ENCODE measurements at places on chromosomes 13 and 19.

DNA sequence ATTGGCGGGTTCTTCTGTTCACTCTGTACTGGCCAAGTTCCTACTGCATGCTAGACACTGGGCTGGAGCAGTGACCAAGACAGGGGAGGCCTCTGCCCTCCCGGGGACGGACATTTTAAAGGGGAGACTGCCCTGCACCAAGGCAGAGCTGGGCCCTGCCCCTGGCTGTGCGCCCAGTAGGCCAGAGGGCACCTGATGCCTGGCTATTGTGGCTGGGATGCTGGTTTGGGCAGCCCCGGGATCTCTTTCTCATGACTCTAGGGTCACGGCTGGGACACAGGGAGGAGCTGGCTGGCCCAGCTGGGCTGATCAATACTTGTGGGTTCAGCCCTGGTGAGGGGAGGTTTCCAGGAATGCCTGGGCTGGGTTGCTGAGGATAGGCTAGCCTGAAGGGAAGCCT lies 17.7 kb downstream of the LIPE start:
- DNase-seq = no peak

DNA sequence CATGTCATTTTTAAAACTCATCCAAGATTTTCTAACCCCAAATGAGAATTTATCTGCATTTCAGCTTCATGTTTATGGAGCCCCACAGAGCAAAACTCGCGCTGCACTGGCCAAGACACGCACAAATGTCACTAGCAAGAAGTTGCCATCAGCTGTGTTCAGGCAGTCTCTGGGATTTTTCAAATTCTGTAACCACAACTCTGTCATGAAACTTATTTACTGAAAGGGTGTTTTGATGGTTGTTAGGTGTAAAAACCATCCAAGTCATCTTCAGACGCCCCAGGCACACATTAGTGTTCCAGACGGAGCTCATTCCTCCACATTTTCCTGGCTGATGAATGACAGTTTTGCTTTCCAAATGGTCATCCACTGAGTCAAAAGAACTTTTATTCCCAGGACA lies 63.4 kb downstream of the SLC7A1 start:
- no peak for DNase-seq

- peak; percentile 95 for DNase-seq
Measured at GRCh38 chr19:13846557-13847406, 30.2 kb upstream of the NANOS3 start.

DNA sequence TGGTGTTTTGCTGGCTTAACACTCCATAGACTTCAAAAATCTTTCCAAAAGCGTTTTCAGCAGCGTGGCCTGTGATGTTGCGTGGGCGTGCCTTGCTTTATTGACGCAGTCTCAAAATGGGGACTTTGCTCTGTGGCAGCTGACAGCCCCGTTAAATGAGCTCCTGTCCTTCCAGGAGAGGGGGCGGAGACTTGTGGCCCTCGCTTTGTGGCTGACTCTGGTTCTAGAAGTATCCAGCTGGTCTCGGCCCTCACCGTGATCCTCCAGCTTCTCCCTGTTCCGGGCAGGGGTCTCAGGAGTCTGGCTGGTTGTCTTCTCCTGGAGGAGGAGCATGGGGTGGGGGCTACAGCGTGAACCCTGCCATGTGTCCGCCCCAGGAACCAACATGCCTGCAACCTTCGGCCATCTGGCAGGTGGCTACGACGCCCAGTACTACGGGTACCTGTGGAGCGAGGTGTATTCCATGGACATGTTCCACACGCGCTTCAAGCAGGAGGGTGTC lies 8.4 kb upstream of the ZNF554 start:
- DNase-seq = no peak

DNA sequence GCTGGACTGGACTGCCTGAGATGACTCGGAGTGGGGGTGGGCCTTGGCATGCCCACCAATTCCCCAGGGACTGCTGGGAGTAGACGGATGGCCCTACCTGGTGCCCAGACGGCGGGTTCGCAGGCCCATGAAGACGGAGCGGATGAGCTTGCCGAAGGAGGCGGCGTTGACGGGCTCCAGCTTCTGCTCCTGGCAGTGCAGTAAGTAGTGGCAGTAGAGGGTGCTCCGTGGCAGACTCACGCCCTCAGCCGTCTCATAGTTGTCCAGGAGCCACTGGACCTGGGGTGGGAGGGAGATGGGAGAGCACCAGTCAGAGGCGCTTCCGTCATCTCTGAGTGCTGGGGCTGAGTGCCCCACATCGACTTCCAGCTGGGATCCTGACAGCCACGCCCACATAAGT lies 17.6 kb downstream of the DCAF15 start:
- no peak for DNase-seq

GRCh38 chr19:35403116-35403760 lies 32.4 kb downstream of the GPR42 start:
- DNase-seq = no peak

- no peak for DNase-seq
Measured at GRCh38 chr13:42007844-42008243, 40.6 kb upstream of the DGKH start.

GRCh38 chr19:40599902-40600569 lies 1.1 kb upstream of the LTBP4 start:
- no peak for DNase-seq

DNA sequence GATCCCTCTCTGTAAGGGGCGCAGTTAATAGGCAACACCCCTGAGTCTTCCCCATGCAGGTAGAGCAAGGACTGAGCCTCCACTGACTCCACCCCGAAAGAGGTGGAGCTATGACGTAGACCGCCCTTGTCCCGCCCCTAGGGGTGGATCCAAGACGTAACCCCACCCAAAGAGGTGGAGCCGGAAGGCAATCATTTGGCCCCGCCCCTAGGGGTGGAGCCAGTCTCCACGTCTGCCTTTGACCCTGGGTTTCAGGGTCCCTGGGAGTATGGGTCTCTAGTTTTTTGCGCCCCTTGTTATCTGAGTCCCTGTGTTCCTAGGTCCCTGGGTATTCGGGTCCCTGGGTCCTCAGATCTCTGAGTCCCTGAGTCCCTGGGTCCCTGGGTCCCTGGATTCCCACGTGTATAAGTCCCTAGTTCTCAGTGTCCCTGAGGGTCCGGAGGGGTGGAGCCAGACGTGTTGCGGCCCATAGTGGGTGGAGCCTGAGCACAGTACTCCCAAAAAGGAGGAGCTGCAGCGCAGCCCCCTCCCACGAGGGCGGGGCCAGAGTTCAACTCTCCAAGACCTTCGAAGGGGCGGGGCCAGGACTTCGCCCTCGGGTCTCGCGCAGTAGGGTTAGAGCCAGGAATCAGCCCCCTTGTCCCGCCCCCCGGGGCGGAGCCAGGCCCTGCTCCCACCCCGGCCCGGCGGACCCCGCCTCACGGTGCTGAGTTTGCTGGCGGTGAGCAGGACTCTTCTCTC lies 5.3 kb downstream of the DENND1C start:
- DNase-seq = peak; percentile 98

DNA sequence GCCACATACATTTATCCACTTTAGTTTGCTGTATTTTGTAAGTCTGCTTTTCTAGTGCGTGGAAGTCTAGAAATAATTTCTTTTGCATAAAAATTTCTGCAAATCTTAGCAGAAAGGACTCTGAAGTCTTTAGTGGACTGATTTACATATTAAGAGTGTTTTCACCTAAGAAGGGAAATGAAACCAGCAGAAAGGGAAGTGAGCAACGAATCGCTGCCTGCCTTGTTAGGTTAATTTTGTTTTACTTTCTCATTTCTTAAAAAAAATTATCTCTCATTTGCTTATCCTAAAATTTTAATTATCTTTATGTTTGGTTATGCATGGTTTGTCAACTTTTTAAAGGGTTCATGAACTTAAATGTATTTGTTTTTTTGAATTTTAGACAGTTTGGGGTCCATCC lies 767 bp upstream of the GPR18 start:
- no peak for DNase-seq

DNA sequence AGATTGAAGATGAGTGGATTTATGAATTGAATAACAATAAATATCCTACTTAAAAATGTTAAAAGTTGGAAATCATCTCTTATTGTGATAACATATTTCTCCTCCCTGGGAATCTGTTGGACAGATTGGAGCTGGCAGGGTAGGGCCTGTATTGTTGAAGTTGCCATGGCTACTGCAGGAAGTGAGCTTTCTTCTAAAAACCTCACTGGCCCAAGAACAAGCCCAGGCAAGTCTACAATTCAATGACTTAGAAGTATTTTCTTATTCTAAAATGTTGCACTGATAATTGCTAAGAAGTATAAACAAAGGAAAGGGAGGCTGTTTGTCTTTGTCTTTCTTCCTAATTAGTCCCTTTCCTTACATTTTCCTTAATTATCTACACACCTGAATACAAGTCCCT lies 112.1 kb downstream of the DLEU7 start:
- DNase-seq = no peak

DNA sequence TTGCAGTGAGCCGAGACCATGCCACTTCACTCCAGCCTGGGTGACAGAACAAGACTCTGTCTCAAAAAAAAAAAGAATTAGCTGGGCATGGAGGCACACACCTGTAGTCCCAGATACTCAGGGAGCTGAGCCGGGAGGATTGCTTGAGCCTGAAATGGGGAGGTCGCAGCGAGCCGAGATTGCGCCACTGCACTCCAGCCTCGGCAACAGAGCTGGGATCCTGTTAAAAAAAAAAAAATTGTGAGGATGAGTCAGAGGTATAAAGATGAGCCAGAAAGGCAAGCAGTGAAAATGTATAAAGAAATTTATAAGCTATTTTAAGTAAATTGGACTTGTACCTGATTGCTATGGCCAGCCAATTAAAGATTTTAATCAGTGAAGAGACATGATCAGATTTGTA lies 21.1 kb downstream of the KBTBD6 start:
- no peak for DNase-seq

- DNase-seq = peak; percentile 9
Measured at GRCh38 chr13:102597029-102597961, 509 bp downstream of the TPP2 start.

DNA sequence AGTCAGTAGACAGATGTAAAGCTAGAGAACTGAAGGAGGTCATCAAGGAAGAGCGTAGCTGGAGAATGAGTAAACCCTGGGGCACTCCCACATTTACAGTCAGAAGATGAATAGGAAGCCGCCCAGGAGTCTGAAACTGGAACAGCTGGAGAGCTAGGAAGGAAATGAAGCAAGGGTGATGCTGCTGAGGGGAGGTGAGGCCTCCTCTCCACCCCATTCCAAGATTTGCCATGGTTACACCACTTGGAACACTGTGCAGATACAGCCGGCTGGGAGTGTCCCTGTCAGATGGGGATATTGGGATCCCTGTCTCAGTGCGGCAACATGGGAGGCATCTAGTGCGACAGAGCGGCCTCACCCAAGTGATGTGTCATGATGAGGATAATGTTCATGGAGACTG lies 51.8 kb upstream of the GPI start:
- DNase-seq = no peak

DNA sequence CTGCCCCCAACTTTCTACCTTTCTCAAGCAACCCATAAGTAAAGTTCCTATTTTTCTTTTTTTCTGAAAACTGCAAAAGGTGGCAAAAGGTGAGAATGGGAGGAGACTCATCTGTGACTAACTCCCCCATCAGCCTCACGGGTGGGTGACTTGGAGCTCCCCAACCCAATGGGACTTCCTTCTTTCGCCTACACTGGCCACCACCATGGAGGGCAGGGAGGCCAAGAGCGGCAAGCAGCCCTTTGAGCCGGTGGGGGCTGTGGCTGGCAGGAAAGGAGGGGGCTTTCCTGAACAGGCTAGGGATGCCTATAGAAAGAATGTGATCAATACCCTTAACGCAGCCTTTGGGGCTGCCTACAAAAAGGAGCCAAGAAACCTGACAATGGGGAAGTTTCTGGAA lies 16.5 kb downstream of the IRS2 start:
- no peak for DNase-seq

DNA sequence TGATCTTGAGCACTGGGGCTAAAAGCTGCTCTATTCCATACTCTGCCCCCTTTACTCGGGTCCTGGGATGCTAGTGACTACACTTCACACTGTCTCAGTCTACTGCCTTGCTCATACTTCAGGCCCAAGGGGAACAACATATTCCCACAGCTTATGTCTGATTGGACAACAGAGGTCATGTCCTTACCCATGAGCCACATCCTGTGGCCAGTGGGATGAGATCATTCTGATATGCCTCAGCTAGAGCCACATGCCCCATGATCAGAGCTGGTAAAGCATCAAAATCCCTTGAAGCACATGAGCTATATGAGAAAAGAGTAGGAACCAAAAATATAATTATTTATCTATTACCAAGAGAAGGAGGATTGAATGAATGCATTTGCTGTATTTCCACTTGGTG lies 290.1 kb upstream of the TSHZ3 start:
- DNase-seq = no peak

DNA sequence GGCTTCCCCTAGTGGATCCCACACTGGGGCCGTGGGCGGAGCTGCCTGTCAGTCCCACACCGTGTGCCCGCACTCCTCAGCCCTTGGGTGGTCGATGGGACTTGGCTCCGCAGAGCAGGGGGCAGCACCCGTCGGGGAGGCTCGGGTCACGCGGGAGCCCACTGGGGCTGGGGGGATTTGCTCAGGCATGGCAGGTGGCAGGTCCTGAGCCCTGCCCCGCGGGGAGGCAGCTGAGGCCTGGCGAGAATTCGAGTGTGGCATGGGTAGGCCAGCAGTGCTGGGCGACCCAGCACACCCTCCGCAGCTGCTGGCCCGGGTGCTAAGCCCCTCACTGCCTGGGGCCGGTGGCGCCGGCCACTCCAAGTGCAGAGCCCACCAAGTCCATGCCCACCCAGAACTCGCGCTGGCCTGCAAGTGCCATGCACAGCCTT lies 481.7 kb upstream of the PRR20A start:
- DNase-seq = no peak

DNA sequence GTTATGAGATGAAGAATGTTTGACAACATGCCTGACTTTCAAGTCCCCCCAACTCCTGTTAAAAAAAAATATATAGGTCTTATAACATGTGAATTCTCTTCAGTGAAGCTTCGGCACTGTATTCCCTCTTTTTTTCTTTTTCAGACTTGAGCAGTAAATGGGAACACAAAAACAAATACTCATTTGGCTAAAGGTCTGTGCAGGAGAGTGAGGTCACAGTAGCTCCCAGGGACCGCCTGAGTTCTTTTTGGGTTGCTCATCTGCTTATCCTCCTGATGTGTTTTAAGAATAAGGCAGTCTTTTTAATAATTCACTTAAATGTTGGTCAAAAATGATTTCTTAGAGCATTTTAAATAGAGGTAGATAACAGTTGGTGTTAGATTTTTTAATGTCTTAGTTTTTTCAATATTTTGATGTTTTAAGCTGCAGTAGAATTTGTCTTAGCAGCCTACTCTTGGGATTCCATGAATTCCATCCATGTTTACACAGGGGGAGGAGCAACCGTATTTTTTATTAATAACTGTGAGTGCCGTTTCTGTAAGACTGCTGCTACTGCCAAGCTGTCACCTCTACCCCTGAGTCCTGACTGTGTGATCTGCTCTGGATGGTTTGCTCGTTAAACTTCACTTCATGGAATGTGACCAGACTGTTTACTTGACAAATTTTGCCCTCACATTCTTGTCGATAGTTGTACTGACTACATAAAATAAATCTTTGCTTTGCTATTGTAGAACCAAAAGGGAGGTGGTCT lies 14.9 kb downstream of the HNRNPM start:
- no peak for DNase-seq

DNA sequence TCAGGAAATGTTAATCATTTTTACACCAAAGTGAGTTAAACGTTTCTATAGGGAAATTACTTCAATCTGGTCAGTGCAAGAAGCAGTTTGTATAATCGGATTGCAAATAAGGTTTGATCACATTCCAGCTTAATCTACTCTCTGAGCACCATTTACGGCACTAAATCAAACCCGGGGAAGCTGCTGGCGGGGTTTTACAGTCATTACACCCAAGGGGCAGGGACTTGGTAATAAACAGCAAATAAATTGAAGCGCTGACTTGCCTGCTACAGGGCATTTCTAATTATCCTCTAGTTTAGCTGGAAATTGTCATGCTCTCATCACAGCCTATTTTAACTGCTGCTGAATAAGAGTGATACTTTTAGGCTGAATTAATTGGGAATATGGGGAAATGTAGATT lies 152.1 kb upstream of the SOX21 start:
- DNase-seq = no peak

- peak; percentile 38 for DNase-seq
Measured at GRCh38 chr19:29771708-29772414, 39.9 kb upstream of the CCNE1 start.

Data from neuronal stem cell (in vitro differentiated cells).